ENCODE measurements at places on chromosomes 11 and 22.

DNA sequence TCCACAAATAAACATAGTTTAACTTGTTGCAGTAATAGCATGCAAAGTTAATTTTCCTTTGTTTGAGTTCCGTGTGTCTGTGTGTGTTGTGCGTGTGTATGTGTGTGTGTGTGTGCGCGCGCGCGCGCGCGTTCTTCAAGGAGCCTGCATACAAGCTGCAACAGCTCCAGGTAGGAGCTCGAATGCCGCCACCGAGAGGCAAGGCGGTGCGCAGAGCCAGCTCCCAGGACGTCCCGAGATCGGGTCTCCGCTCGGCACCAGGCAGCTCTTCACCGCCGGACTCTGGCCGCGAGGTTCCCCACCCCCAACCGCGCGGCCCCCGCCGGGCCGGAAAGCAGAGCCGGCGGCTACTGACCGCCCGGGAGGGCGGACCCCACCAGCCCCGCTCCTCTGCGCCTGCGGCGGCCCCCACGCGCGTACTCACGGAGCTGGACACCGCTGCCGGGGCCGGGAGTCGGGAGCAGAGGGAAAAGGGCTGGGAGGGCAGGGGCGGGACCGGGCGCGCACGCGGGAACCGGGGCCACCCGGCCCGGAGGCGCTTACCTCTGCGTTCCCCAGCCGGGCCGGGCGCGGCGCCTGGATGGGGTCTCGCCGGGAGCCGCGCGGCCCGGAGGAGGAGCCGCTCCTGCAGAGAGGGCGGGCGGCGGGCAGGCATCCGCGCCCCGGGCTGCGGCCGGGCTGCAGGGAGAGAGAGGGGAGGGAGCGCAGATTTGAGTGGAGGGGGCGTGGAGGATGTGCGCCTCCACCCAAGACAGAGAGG, 40.4 kb upstream of the AKIP1 start:
- DNase-seq, result peak; percentile 77

DNA sequence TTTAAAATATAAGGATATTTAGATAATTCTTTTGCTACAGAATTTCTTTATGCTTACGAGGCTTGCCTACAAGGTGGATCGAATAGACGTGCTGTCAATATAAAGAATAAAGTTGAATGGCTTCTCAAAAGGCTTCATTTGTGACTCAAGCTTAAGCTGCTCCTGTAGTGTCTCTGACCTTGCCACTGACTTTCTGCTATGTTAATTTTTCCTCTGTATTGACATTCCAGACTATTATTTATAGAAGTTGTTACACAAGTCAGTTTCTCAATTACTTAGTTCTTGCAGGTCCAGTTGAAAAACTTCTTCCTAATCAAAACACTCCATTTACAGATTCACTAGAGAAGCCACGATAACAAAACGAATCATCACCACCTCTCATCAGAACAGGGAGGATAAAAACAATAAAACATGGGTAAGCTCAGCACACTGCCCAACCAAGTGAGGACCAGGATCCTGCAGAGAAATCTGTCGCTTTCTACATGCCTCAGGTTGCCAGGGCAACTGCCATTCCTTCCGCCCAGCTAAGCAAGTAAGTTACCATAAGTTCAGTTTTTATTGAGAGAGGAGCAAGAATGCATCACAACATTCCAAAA, 39.0 kb upstream of the CHKA start:
- DNase-seq, result no peak

DNA sequence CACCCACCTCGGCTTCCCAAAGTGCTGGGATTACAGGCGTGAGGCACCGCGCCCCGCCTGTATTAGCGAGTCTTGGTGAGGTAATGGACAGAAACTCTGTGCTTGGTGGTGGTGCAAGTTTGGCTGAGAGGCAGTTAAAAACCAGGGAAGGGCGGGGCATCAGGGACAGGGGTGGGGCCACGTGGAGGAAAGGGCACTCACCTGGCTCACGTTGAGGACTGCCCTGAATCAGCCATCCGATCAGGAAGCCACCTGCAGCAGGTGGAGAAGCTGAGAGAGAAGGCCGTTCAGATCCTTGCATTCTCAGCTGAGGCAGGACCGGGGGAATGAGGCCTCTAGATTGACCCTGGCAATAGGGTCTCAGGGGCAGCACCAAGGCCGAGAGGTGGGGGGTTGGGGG, 12.1 kb upstream of the CHRM1 start:
- no peak for DNase-seq

GRCh38 chr11:69819541-69820070, 390 bp upstream of the FGF3 start:
- no peak for DNase-seq

DNA sequence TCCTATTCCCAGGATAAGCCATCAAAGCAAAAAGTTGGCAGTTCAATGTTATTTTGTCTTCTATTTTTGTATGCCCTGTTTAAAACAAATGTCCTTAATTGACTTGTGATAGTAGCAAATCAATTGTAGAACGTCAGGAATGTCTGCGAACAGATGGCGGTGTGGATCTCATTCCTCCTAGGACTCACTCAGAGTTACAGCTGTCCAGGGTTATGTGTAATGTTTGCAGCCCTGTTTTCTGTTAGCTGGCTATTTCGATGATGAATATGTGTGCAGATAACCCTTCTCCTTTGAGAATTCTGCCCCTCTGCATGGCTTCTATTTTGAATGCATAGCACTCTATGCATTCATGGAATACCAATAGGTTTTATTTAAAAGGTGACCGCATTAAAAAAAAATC, 1248.0 kb upstream of the CNTN5 start:
- peak; percentile 40 for DNase-seq

DNA sequence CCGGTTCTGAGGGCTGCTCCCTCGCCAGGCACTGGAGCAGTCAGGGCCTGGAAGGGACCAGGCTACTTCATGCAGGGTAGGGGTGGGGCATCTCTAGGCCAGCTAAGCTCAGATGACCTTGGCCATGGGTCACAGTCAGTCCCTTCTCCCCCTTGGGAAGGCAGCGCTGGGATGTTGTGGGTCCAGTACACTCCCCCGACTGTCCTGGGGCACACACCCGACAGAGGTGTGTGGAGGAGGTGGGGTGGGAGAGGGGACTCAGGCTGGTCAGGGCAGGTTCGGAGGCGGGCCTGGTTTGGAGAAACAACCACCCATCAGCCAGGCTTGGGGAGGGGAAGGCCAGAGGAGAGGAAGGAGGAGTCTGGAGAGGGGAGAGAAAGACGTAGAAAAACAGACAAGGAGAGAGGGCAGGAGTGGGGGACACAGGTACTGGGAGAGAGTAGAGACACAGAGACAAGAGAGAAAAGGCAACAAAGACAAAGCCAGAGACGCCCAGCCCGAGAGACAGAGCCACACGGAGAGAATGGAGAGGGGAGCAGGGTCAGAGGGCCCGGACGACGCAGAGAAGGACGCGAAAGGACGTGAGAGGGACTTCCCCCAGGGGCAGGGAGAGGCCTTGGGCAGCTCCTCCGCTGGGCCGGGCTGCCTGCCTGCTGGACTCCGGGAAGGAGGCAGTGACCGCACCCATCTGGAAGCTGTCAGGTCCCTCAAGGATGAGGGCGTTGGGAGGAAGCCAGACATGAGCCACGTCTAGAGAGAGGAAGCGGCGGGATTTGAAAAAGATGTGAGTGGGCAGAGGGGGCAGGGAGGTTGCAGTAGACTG, 30.6 kb upstream of the TSKU start:
- DNase-seq, result peak; percentile 86

DNA sequence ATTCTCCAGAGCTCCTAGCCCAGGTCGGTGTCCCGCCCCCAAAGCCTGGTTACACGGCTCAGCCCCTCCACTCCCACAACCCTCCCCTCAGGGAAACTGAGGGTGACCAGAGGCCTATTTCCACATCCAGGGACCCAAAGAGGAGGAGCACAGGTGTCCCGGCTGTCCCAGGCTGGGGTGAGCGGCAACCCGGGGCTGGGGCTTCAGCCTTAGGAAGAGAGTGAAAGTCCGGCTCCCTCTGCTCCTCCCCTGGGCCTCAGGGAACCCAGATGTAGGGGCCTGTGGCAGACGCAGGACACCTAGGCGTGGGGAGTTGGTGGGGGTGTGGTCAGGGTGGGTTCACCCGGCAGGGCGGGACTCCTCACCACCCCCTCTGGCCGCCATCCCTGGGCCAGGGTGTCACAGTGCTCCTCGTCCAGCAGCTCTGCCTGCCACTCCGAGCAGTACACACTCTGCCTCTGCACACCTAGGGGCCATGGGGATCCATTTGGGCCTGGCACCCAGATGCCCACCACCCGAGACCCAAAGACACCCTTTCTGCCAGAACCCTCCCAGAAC, 63.1 kb downstream of the ARFGAP3 start:
- no peak for DNase-seq

Data from fibroblast of pulmonary artery (primary cell).